Suprapubic skin (tissue), 4 donors: ENCODE measurements at places on chromosomes 5 and 9.

- peaks cover 3% of the 10 kb centered on the region for H3K4me1 ChIP-seq
- DNase-seq: no peak
- no peak overlapping the region for H3K27ac ChIP-seq
- H3K27me3 ChIP-seq: no peaks in the 10 kb centered on the region
- H3K4me3 ChIP-seq: no peak overlapping the region
- peaks cover 56% of the 10 kb centered on the region for H3K36me3 ChIP-seq
Observed at GRCh38 chr5:55973296-55973695, 21.5 kb downstream of the IL6ST start.

DNA sequence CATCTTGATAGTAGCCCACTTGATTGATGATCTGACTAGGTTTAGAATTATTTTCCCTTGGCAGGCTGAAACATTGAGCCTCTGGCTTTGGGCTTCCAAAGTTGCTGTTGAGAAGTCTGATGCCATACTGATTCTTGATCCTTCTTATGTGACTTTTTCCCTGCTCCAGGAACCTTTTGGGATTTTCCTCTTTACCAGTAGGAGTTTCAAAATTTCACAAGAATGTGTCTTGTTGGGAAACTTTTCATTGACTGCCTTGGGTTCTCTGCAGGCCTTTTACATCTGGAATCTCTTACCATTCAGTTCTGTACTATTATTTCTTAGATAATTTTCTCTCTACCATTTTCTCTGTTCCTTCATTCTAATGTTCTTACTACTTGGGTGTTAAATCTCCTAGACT, 20.0 kb downstream of the STC2 start:
- no peaks in the 10 kb centered on the region for H3K36me3 ChIP-seq
- peaks cover 15% of the 10 kb centered on the region for H3K4me1 ChIP-seq
- H3K27ac ChIP-seq: no peak overlapping the region
- H3K27me3 ChIP-seq: no peaks in the 10 kb centered on the region
- H3K4me3 ChIP-seq: no peak overlapping the region

- H3K27ac ChIP-seq: no peak overlapping the region
- no peaks in the 10 kb centered on the region for H3K4me1 ChIP-seq
- no peaks in the 10 kb centered on the region for H3K36me3 ChIP-seq
- H3K27me3 ChIP-seq: no peaks in the 10 kb centered on the region
- no peak overlapping the region for H3K4me3 ChIP-seq
- no peak for DNase-seq
Observed at GRCh38 chr9:82404881-82405280, 416.3 kb downstream of the SPATA31D1 start.

DNA sequence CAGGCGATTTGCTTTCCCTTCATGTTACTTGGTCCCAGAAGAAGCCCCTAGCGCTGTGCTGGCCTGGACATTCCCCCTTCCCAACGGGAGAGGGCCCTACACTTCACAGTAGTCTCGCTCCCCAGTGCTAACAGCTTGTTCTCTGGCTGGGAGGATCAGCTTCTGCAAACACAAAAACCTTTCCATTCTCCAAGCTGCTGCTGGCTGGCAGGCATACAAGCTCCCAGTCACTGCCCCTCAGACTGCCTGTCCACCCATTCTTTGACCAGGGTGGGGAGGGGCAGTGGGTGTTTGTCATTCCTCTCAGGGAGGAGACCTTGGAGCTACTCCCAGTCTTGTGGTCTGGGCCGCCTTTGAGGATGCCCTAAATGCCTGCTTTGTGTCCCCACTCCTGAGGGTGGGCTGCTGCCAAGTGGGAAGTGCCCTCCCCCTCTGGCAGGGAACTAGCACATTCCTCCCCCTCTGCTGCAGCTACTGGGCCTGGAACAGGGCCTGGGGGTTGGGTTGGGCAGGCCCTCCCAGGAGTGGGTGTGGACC, 20.8 kb downstream of the ENHO start:
- H3K4me1 ChIP-seq: peaks cover 17% of the 10 kb centered on the region
- no peaks in the 10 kb centered on the region for H3K27me3 ChIP-seq
- H3K27ac ChIP-seq: no peak overlapping the region
- no peaks in the 10 kb centered on the region for H3K36me3 ChIP-seq

DNA sequence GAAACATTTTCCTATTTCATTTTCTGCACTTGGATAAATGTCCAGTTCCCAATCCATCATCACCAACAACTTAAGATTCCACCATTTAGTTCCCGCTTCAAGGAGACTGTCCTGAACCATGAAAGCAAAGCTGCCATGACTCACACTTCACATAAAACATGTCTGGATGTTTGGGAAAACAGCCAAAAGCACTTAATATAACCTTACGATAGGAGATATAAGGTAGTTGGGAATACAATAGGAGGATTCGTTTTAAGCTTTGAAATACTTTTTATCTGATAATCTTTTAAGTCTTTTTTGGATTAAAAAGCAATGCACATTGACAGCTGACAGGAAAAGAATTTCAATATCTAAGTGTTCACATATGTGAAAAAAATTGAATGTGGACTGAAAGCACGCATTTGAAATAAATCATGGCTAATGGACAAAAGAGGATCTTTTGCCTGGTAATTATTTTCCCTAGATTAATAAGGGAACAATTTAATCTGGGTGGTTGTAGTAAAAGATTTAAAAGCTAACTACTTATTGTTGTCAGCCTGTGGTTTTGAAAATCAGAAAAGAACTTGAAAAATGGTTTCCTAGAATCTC, 17.3 kb upstream of the TGFBI start:
- no peak overlapping the region for H3K4me3 ChIP-seq
- no peaks in the 10 kb centered on the region for H3K27me3 ChIP-seq
- H3K27ac ChIP-seq: no peak overlapping the region
- peaks cover 48% of the 10 kb centered on the region for H3K4me1 ChIP-seq
- H3K36me3 ChIP-seq: no peaks in the 10 kb centered on the region
- DNase-seq: no peak

- peak overlapping the region; percentile 20 for H3K27ac ChIP-seq
- peaks cover 38% of the 10 kb centered on the region for H3K4me1 ChIP-seq
- H3K36me3 ChIP-seq: no peaks in the 10 kb centered on the region
Observed at GRCh38 chr9:107340920-107341632, 58.0 kb downstream of the RAD23B start.

DNA sequence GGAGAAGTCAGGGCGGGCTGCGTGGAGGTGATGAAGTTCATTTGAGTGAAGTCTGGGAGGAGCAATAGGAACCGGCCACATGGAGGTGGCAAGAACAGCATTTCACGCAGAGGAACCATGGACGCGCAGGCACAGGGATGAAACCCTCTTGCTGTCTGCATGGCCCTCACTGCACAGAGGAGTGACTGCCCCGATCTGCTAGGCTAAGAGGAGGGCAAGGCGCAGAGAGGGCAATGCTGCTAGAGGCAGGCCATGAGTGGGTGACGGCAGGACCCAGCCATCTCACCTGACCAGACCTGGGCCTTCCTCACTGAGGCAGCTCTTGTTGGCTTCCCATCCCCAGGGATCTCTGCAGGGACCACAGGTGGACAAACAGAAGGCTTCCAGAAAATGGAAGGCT, 90.3 kb downstream of the BARX1 start:
- no peak for DNase-seq
- no peaks in the 10 kb centered on the region for H3K36me3 ChIP-seq
- H3K4me3 ChIP-seq: no peak overlapping the region
- peaks cover 46% of the 10 kb centered on the region for H3K27me3 ChIP-seq
- no peak overlapping the region for H3K27ac ChIP-seq

GRCh38 chr5:132260714-132261551, 3.4 kb downstream of the PDLIM4 start:
- H3K27me3 ChIP-seq: no peaks in the 10 kb centered on the region
- H3K4me1 ChIP-seq: peaks cover 85% of the 10 kb centered on the region
- H3K4me3 ChIP-seq: peak overlapping the region; percentile 60
- peak overlapping the region; percentile 91 for H3K27ac ChIP-seq
- H3K36me3 ChIP-seq: peaks cover 21% of the 10 kb centered on the region

- no peak overlapping the region for H3K27ac ChIP-seq
- no peak for DNase-seq
- no peaks in the 10 kb centered on the region for H3K36me3 ChIP-seq
- no peaks in the 10 kb centered on the region for H3K27me3 ChIP-seq
Observed at GRCh38 chr5:30099634-30100033, 1093.9 kb upstream of the CDH6 start.

DNA sequence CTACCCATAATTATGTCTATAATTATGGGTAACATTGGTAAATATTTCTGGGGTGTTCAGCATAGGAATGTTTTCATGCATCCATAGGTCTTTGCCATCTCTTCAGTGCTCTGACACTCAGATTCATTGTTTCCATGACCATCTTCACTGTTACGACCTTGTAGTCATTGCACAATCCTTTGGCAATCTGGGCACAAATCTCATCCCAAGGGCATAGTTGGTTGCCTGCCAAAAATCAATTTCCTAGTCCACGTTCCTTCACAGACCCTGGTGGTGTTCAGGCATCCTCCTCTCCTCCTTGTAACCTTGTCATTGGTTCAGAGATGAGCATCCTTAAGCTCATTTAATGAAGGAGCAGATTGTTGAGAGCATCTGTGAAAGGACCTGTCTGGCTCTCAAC, 1400.7 kb downstream of the CDH12 start:
- H3K36me3 ChIP-seq: no peaks in the 10 kb centered on the region
- no peaks in the 10 kb centered on the region for H3K4me1 ChIP-seq
- H3K4me3 ChIP-seq: no peak overlapping the region

- H3K27ac ChIP-seq: no peak overlapping the region
- DNase-seq: no peak
- no peaks in the 10 kb centered on the region for H3K36me3 ChIP-seq
- H3K4me3 ChIP-seq: no peak overlapping the region
Observed at GRCh38 chr9:26567976-26568375, 324.6 kb downstream of the CAAP1 start.

GRCh38 chr9:98254228-98255060, 1.0 kb downstream of the TBC1D2 start:
- peaks cover 6% of the 10 kb centered on the region for H3K36me3 ChIP-seq
- H3K4me3 ChIP-seq: peak overlapping the region; percentile 84
- peaks cover 66% of the 10 kb centered on the region for H3K4me1 ChIP-seq
- peak overlapping the region; percentile 95 for H3K27ac ChIP-seq
- DNase-seq: no peak

GRCh38 chr5:131766689-131767088, 30.1 kb downstream of the FNIP1 start:
- H3K4me3 ChIP-seq: no peak overlapping the region
- peaks cover 20% of the 10 kb centered on the region for H3K4me1 ChIP-seq
- no peak overlapping the region for H3K27ac ChIP-seq
- no peak for DNase-seq
- peaks cover 7% of the 10 kb centered on the region for H3K36me3 ChIP-seq
- H3K27me3 ChIP-seq: no peaks in the 10 kb centered on the region

DNA sequence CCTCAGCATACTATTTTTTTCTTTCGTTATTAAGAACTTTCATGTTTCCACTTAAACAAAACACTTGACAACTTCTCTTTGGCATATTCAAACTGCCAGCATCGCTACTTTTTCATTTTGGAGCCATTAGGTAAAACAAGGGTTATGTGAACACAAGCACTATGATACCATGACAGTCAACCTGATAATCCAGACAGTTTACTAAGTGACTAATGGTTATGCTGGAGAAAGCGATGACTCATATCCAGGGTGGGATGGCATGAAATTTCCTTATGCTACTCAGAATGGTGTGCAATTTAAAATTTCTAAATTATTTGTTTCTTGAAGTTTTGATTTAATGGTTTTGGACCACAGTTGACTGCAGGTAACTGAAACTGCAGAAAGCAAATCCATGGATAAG, 29.9 kb upstream of the PRSS3 start:
- H3K4me1 ChIP-seq: peaks cover 8% of the 10 kb centered on the region
- no peak for DNase-seq
- no peaks in the 10 kb centered on the region for H3K27me3 ChIP-seq
- no peaks in the 10 kb centered on the region for H3K36me3 ChIP-seq
- H3K4me3 ChIP-seq: no peak overlapping the region

GRCh38 chr9:97710356-97711222, 13.4 kb upstream of the XPA start:
- no peaks in the 10 kb centered on the region for H3K36me3 ChIP-seq
- no peak overlapping the region for H3K27ac ChIP-seq
- no peak overlapping the region for H3K4me3 ChIP-seq
- H3K4me1 ChIP-seq: peaks cover 6% of the 10 kb centered on the region
- H3K27me3 ChIP-seq: peaks cover 7% of the 10 kb centered on the region

- DNase-seq: no peak
- H3K27me3 ChIP-seq: no peaks in the 10 kb centered on the region
- no peaks in the 10 kb centered on the region for H3K36me3 ChIP-seq
- H3K27ac ChIP-seq: no peak overlapping the region
- no peak overlapping the region for H3K4me3 ChIP-seq
- H3K4me1 ChIP-seq: peaks cover 16% of the 10 kb centered on the region
Observed at GRCh38 chr5:147551677-147552076, 41.8 kb upstream of the DPYSL3 start.

GRCh38 chr5:83688281-83688680, 32.4 kb downstream of the HAPLN1 start:
- H3K4me1 ChIP-seq: no peaks in the 10 kb centered on the region
- no peaks in the 10 kb centered on the region for H3K36me3 ChIP-seq
- no peak overlapping the region for H3K27ac ChIP-seq

GRCh38 chr9:107060062-107060461, 197.1 kb downstream of the ZNF462 start:
- no peak for DNase-seq
- H3K4me3 ChIP-seq: no peak overlapping the region
- H3K4me1 ChIP-seq: no peaks in the 10 kb centered on the region
- no peaks in the 10 kb centered on the region for H3K27me3 ChIP-seq
- no peak overlapping the region for H3K27ac ChIP-seq
- no peaks in the 10 kb centered on the region for H3K36me3 ChIP-seq

DNA sequence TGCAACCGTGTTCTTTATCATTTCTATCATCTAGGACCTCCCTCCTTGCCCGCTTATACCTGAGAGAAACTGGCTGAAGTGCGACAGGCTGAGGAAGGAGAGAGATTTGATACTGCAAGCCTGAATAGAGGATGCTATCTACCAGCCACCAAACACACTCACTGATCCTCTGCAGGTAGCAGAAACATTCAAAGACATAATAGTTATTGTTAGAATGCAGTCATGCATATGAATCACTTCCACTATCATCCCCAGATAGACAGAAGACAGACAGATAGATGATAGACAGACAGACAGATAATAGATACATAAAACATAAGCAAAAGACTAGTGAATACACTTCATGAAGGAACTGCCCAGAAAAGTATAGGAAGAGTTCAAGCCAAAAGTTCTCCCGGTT, 32.9 kb downstream of the FAM81B start:
- no peak overlapping the region for H3K4me3 ChIP-seq
- no peak overlapping the region for H3K27ac ChIP-seq
- H3K27me3 ChIP-seq: no peaks in the 10 kb centered on the region
- no peaks in the 10 kb centered on the region for H3K4me1 ChIP-seq
- DNase-seq: no peak

GRCh38 chr9:93808115-93809029, 146.8 kb downstream of the BARX1 start:
- no peaks in the 10 kb centered on the region for H3K36me3 ChIP-seq
- no peak overlapping the region for H3K4me3 ChIP-seq
- H3K27me3 ChIP-seq: peaks cover 33% of the 10 kb centered on the region
- DNase-seq: no peak

GRCh38 chr5:157059093-157059539, at the start of gene HAVCR1:
HAVCR1 (minus strand) TSS chr5:157059116; CDS start chr5:157057943, 1,173 bp downstream.
- H3K4me3 ChIP-seq: no peak within 1 kb of the TSS
- no peaks in the 10 kb centered on the region for H3K4me1 ChIP-seq
- no peaks in the 10 kb centered on the region for H3K36me3 ChIP-seq
- no peak for DNase-seq
- no peak within 1 kb of the TSS for H3K27ac ChIP-seq

GRCh38 chr5:175335691-175336090, 108.3 kb downstream of the DRD1 start:
- H3K4me1 ChIP-seq: no peaks in the 10 kb centered on the region
- H3K27me3 ChIP-seq: no peaks in the 10 kb centered on the region
- H3K36me3 ChIP-seq: no peaks in the 10 kb centered on the region
- H3K27ac ChIP-seq: no peak overlapping the region
- DNase-seq: no peak
- H3K4me3 ChIP-seq: no peak overlapping the region
